OCI-LY7 (cell line): ENCODE measurements at places on chromosomes 5 and 9. TPM values are rescaled to one million over a fixed set of nuclear protein-coding genes. Genes with fewer than 3 reads are reported as not detected.

Gene SLC46A2
- not detected in 2 replicates for total RNA-seq

DNA sequence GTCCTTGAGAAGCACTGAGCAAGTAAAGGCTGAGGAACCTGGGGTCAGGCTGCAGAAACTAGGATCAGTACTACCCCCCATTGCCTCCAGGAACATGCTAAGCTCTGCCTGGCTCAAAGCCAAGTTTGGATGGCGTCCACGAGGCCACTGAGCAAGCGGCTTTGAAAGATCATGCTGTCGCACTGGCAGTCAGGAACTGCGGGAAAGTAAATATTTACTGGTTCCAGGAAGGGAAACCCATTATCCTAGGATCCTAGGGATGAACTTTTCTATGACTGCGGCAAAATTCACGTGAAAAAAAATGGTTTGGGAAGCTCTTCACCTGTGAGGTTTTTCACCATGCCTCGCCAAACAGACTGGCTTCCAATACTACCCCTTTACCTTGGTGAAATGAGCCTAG is 75.3 kb upstream of the PJA2 start:
- no peak for DNase-seq

Gene C1QTNF2
- not detected in 2 replicates for total RNA-seq

Gene APBA1
- total RNA-seq = not detected in 2 replicates

GRCh38 chr9:123368536-123369153 is 12.6 kb downstream of the CRB2 start:
- DNase-seq = no peak

DNA sequence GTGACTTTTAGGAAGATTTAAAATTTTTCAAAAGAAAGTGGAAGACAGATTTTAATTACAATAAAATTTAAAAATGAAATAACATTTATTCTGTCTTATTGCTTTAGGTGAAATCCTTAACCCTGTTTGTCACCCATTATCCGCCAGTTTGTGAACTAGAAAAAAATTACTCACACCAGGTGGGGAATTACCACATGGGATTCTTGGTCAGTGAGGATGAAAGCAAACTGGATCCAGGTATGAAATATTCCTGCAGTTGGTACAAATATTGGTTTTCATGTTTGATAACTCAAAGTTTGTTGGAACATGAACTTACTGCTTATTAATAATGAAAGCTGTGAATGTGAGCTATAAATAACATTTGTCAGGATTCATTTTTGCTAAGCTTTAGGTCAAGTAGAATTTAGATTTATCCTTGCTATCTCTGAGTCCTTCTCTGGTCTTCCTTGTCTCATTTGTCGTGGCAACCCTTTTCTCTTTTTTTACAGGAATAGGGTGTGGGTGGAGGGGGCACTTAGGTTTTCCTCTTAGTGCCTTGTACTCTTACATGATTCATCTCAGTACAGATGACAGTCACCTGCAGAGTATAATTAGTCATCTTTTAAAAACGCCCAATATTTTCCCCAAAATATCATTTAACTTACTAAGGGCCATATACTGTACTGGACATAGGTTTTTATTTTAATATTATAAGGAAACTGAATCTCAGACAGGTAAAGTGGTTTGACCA is 95.3 kb upstream of the RASGRF2 start:
- no peak for DNase-seq

Gene PLCXD3
- not detected in 2 replicates for total RNA-seq

DNA sequence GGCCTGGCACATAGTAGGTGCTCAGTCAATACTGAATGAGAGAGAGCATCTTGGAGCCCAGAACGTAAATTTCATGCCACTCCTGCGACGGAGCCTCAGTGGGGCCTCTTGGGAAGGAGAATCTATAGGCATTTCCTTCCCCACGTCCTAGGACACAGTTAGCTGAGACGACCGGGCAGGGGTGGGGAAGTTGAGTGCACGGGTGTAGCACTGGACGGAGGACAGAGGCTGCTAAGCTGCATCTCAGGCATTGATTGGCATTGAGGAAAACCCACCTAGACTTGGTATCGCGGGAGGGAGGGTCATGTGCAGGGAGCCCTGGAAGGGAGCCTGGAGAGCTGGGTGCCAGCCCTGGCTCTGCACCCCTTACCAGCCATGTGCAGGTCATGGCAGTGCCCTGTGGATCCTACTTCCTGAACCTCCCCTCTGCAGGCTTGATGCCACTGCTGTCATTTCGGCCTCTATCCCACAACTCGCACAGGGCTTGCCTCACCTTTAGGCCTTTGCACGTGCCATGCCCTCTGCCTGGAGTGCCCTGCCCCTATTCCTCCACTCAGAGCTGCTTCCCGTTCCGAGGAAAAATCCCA is 25.6 kb downstream of the NEK6 start:
- DNase-seq = no peak

Gene SLC25A48
- not detected in 2 replicates for total RNA-seq

DNA sequence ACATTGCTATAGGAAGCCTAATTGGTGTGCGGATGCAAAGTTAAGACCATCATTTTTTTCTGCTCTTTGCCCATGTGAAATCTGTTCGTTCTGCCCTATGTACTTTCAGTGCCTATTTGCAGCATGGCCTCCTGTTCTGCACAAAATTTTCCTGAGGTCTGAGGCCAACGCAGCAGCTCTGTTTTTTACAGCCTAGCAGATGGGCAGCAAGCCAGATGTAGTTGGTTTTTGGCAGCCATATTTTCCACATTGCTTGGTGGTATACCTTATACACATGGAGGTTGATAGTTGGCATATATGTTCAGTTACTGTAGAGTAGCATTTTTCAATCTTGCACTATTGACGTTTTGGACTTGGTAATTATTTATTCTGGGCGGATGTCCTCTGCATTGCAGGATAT is 133.5 kb upstream of the MRPS30 start:
- DNase-seq = no peak

Gene CNTFR
- not detected in 2 replicates for total RNA-seq

Gene AQP7
- 1.4 and 2.2 TPM in 2 replicates for total RNA-seq

GRCh38 chr9:90995516-90995915 is 193.9 kb downstream of the SYK start:
- DNase-seq = no peak

DNA sequence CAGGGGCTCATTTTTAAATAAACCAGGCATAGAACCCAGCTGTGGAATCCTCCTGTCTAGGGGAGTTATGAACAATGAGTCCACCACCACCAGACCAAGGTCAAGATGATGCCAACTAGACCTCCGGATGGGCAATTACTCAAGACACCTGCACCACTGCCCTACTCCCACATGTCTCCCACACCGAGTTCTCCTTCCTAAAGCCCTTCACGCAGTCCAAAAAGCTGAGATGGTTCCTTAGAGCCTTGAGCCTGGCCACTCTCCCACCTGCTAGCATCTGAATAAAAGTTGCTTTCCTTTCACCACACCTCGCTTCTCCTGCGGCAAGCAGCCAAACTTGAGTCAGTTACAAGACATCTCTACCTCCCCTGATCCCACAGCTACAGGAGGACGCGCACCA is 15.4 kb upstream of the PPP1R26 start:
- no peak for DNase-seq
